Pancreas (tissue), 10 donors: ENCODE measurements at places on chromosomes 4 and X.

GRCh38 chr4:127120441-127121090, 512.2 kb upstream of the INTU start:
- no peak for DNase-seq

GRCh38 chrX:20637351-20637750, 370.6 kb upstream of the RPS6KA3 start:
- DNase-seq, result no peak

GRCh38 chr4:176735300-176735699, 57.4 kb downstream of the VEGFC start:
- no peak for DNase-seq

- DNase-seq, result no peak
Measured at GRCh38 chrX:154540897-154541535, 5.6 kb downstream of the G6PD start.
